Activated CD8-positive, alpha-beta memory T cell treated with anti-CD3 and anti-CD28 coated beads for 36 hours (primary cell): ENCODE measurements at places on chromosomes 11 and 22. TPM values are rescaled to one million over a fixed set of nuclear protein-coding genes. Genes with fewer than 3 reads are reported as not detected.

SPDYC gene
- total RNA-seq, result not detected

RAG2 gene
- not detected for total RNA-seq

ALDH3B1 gene
- not detected for total RNA-seq

TMPRSS5 gene
- 0.25 TPM for total RNA-seq

ZBTB16 gene
- total RNA-seq, result 1.4 TPM

ANO5 gene
- total RNA-seq, result not detected

OR10D3 gene
- not detected for total RNA-seq

CRYBA4 gene
- not detected for total RNA-seq

GCAT gene
- 10.9 TPM for total RNA-seq

MMP26 gene
- total RNA-seq, result not detected
